Inflammatory macrophage treated with lipopolysaccharide for 4 hours (primary cell): ENCODE measurements at places on chromosomes 5 and 9.

DNA sequence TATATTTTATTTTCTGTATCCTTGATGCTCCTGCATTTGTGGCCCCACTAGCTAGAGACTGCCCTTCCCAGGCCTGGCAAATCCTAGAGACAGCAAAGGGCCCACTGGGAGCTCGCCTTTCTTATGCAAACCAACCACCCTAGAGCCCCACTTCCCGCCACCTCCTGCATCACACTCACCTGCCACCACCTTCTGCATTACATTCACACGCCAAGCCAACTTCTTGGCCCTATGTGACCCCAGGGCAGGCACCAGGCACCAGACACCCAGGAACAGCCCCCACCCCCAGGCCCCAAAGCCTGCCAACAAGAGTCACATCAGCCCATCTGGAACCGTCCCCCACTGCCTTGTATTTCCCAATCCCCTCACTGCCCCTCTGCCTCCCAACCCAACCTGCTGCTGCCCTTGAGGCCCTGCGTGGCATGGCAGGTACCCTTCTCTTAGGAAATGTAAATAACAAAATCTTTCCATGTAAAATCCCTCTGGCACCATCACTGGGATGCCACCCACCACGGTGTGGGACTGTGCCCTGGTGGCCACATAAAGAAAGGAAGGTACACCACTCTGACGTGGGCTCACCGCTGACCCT, 22.0 kb downstream of the ROR2 start:
- DNase-seq = no peak

DNA sequence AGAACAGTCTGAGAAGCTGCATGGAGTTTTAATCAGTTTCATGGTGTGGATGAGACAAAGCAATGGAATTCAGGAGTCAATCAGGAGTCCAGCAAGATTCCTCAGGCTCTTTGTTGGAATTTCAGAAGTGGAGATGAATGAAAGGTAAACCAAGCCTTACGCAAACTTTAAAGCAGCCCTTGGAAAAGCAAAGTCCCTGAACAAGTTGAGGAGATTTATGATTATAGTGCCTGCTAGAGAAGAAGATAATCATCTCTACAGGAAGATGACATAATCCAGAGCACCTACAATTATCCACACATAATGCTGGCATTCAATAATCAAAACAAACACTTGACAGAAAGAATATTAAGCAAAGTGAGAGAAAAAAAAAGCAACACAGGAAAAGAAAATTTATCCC, 1380.1 kb upstream of the NUDT12 start:
- DNase-seq = no peak

DNA sequence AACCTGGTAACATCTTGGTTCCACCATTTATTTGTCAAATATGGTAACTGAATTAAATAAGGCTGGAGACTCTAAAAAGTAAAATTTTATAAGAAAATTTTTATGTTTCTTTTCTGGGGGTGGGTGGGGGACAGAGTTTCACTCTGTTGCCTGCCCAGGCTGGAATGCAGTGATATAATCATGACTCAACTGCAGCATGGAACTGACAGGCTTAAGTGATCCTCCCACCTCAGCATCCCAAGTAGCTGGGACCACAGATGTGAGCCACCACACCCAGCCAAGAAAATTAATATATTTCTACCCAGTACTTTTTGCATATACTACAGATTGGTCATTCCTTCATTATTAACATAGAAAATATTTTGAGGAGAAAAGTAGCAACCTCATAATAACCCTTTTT, 216.9 kb downstream of the DEPDC1B start:
- DNase-seq = peak; percentile 8

GRCh38 chr9:83041771-83042170, 21.2 kb downstream of the RASEF start:
- DNase-seq = no peak

DNA sequence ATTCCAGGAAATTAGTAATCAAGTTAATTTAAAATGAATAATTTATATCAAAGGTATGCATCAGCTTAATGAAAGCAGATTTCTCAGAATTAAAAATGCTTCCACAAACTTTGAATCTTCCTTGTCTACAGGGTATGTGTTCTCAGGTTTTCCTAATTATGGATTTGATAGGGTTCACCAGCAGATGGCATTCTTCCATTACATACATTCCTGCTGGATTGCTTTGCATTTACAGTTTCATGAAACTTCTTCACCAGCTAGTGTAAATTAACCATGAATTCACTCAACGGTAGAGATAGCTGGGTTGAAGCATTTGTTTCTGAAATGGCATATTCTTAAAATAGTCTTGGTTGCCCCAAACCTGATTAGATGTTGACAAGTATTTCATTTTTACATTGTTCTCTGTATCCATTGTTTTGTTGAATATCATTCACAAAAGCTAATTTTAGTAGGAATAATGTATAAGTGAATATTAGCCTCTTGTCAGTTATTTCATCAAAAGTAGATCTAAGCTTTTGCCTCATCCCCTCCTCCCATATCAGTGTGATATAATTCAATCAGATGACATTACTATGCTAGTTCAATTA, 68.7 kb upstream of the WDR41 start:
- DNase-seq = peak; percentile 46

GRCh38 chr9:115989831-115990230, 163.8 kb upstream of the PAPPA start:
- no peak for DNase-seq

GRCh38 chr5:63958654-63959053, 3.6 kb downstream of the HTR1A start:
- no peak for DNase-seq

DNA sequence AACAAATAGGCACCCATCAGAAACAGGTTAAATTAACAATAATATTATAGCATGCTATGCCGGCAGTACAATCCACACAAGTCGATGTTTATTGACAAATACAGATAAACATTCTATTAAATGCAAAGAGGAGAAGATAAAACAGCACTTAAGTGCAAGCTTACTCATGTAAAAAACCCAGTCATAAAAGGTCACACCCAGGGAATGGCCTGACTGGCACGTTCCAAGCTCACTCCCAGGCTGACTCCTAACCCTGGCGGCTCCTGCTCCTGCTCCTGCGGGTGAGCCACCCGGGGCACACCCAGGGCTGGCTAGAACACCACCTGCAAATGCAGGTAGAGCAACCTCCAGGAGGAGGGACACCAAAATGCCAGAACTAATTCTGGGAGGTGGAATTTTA, 66.9 kb downstream of the SEMA4D start:
- no peak for DNase-seq

- DNase-seq = no peak
Observed at GRCh38 chr9:89502671-89503070, 4.8 kb upstream of the SEMA4D start.

GRCh38 chr5:38380537-38380936, 122.2 kb downstream of the EGFLAM start:
- DNase-seq = no peak

GRCh38 chr5:87079219-87079618, 188.5 kb upstream of the RASA1 start:
- peak; percentile 25 for DNase-seq

GRCh38 chr9:69885474-69885929, 64.9 kb downstream of the CFAP95 start:
- DNase-seq = no peak

DNA sequence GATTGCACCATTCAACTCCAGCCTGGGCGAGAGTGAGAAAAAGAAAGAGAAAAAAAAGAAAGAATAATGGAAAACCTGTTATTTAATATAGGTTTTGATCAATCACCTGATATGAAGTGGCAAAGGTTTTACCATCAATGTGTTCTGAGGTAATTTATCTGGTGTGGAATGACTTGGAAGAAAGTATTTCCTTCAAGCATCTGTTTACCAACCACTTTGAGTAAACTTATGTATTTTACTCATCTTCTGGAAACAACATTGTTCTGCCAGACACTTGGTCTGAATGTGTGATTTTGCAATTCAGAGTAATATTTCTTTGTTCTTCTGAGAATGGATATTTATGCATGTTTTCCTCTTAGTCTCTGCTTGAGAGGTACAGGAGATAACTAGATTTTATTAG, 24.3 kb downstream of the KIF2A start:
- DNase-seq = no peak

- no peak for DNase-seq
Observed at GRCh38 chr9:93189369-93190132, 5.6 kb downstream of the WNK2 start.

DNA sequence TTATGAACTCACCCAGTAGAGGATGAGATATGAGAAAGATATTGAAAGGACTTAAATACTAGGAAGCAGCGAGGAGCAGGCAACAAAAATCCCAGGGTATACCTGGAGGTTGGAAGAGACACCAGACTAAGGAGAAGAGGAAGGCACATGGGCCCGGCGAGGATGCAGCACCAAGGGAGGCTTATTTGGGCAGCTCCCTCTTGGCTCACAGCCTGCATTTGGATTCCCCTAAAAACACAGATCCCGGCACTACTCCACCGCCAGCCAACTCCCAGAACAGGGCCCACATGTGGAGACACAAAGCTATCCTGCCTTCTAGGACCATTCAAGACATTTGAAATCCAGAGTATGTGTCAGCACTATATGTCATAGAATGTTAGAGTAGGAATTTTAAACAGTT, 199.8 kb upstream of the FBXL7 start:
- DNase-seq = no peak

GRCh38 chr5:67377631-67378030, 181.0 kb upstream of the CD180 start:
- no peak for DNase-seq

GRCh38 chr5:151619812-151620460, 28.8 kb upstream of the FAT2 start:
- no peak for DNase-seq

DNA sequence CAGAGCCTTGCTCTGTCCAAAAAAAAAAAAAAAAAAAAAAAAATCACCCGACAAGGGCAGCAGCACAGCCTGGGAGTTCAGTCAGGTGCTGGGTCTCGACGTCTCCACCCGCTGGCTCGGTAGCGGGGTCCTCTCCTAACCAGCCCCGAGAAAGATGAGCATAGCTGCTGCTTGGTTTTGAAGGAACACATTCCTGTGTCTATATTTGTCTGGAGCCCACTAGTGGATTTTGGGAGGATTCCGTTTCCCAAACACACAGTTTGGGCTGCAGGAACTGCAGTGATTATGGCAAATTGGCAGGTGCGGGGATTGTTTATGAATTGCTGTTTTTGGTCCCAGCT, 1.2 kb downstream of the OTULINL start:
- DNase-seq = no peak

DNA sequence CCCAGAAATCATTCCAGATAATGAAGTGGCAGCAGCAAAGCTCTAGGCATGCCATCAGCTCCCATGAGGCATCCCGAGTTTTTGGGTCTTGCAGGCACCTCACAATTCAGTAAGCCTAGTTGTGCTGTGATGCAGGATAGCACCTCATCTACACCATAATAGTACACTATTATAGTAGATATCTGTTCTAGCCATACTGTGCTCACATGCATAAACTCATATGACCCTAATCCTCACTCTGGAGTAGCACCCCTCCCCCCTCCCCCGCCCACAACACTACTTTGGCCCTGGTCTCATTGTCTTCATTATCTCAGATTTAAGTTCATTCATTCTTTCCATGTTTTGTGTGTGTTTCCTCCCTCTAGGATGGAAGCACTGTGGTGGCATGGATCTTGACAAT, 102.5 kb upstream of the PITX1 start:
- no peak for DNase-seq

GRCh38 chr9:135815830-135816650, 91.3 kb downstream of the CAMSAP1 start:
- no peak for DNase-seq

- no peak for DNase-seq
Observed at GRCh38 chr5:132256086-132256782, 1.3 kb upstream of the PDLIM4 start.

GRCh38 chr9:27047136-27047535, 41.7 kb upstream of the LRRC19 start:
- peak; percentile 15 for DNase-seq

GRCh38 chr5:9845185-9845584, 215.0 kb upstream of the TAS2R1 start:
- DNase-seq = no peak

- DNase-seq = no peak
Observed at GRCh38 chr5:137167187-137167586, 331.9 kb downstream of the SPOCK1 start.

DNA sequence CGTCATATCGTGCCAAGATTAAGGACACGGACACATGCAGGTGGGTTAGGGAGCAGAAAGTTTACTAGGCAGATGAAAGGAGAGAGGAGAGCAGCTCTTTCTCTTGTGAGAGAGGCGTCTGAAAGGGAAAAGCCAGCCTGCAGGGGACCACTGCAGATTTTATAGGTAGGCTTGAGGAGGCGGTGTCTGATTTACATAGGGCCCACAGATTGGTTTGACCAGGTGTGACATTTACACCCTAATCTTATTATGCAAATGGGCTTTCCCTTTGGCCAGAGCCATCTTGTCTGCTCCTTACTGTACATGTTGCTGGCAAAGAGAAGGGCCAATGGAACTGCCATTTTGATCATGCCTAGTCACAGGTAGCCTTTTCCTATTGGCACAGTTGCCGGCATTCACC, 137.2 kb upstream of the TAF11L2 start:
- DNase-seq = no peak
